Stimulated activated CD4-positive, alpha-beta T cell treated with anti-CD3 and anti-CD28 coated beads, Interleukin-15, amount 100 ng/mL, for 1 hour (primary cell): ENCODE measurements at places on chromosomes 6 and 20.

- no peak for DNase-seq
These were observed 236.7 kb downstream of the FARS2 start for GRCh38 chr6:5497896-5498578.

DNA sequence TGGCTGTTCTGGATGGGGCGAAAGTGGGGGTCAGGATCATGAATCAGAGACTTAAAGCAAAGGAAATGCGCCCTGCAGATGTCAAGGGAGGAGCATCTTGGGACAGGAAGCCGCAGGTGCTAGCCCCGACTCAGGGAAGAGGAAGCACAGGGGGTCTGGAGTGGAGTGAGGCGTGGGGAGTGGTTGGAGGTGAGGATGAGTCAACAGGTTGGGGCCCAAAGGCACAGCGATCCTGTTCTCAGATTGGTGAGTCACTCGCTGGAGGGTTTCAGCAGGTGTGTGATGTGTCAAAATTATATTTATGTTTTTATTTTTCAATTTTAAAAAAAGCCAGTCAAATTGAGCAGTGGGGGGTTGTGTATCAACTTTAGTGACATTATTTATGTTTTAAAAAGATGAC, 19.0 kb downstream of the PACSIN1 start:
- DNase-seq: peak; percentile 44

GRCh38 chr6:134619077-134619476, 301.2 kb upstream of the SGK1 start:
- no peak for DNase-seq

GRCh38 chr20:64049878-64050260, 430 bp upstream of the SOX18 start:
- no peak for DNase-seq

- DNase-seq: no peak
These were observed 61.8 kb upstream of the HDAC2 start for GRCh38 chr6:114032721-114033120.

GRCh38 chr6:3749977-3750316, 1.6 kb downstream of the PXDC1 start:
- no peak for DNase-seq
